ENCODE measurements at places on chromosomes 7 and 10. TPM values are rescaled to one million over a fixed set of nuclear protein-coding genes. Genes with fewer than 3 reads are reported as not detected.

The SAMD9 gene
- 1.6 TPM for polyA plus RNA-seq

The ZNF282 gene
- polyA plus RNA-seq = 8.0 TPM

The SMNDC1 gene
- 10.1 TPM for polyA plus RNA-seq

The CHAT gene
- polyA plus RNA-seq = not detected

The ABCA13 gene
- not detected for polyA plus RNA-seq

The CCL26 gene
- 0.59 TPM for polyA plus RNA-seq

The SPDYE16 gene
- polyA plus RNA-seq = 0.09 TPM

The GPR146 gene
- polyA plus RNA-seq = 17.3 TPM

The IKZF1 gene
- polyA plus RNA-seq = 0.54 TPM

The VWC2 gene
- polyA plus RNA-seq = 5.8 TPM

The EPHA1 gene
- 0.02 TPM for polyA plus RNA-seq
